Activated CD4-positive, alpha-beta T cell treated with anti-CD3 and anti-CD28 coated beads for 24 hours (primary cell): ENCODE measurements at places on chromosomes 12 and 14.

GRCh38 chr12:23349564-23349963, 599.9 kb downstream of the SOX5 start:
- no peak for DNase-seq

GRCh38 chr12:48292040-48292439, 58.7 kb downstream of the ZNF641 start:
- DNase-seq, result no peak

GRCh38 chr14:95361373-95362137, 41.8 kb upstream of the CLMN start:
- DNase-seq, result peak; percentile 28

- no peak for DNase-seq
Measured at GRCh38 chr14:74660167-74660566, 48.1 kb upstream of the LTBP2 start.

DNA sequence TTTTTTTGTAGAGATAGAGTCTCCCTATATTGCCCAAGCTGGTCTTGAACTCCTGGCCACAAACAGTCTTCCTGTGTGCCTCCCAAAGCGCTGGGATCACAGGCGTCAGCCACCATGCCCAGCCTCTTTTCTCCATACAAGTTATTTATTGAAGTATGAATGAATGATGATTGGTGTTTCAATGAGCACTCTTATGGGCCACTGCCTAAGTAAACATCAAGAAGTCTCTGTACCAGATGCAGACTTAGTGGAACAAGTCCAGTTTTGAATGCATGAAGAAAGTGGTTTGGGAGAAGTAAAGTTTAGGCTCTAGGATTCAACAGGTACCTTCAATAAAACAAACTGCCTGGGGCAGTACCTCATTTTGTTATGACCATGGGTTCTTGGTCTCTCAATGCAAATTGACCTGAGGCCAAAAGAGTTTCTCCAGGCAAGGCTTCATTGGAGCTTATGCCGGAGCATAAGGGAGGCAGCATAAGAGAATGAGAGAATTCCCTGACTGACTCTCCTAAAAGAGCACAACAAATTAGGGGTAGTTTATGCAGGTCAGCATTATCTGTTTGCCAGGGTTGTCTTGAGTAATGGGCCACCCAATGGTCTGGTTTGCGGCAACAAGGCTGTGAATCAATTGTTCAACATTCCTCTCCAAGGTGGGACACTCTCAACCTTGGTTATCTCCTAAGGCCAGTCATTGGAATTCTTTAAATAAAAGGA, 1.1 kb upstream of the GMFB start:
- DNase-seq, result no peak

DNA sequence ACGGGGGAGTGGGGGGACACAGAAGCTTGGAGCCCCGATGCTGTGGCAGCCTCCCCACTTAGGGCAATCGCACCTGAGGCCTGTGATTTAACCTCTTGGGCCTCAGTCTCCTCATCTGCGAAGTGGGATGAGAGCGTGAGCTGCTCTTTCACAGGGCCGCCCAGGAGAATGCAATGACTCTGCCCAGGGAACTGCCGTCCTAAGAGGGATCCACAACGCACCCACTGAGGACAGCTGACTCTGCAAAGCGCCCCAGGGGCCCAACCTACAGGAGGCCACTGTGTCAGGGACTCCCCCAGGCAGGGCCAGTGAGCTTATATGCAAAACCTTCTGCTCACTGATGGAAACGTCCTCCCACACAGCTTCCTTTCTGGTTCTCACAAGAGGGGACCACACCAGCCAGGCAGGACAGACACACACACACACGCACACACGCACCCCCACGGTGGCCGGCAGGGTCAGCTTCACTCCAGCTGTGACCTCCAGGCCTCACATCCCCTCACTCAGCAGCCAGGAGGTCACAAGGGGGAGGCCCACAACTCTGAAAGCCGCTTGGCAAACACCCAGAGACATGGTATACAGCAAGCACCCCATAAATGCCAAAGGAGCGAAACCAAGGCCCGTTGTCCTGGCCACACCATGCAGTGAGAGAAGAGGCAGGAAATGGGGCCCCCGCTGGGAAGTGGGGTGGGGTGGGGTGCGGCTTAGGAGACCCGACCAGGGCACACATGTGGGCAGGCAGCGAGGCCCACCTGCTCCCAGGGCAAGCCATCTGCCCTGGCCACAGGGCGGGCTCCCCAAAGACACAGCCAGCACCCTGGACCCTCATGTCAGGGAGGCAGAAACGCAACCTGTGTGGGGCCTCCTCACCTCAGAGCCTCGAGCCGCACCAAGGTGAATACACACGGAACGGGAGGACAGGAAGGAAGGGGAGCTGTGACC, 73.3 kb downstream of the NCOR2 start:
- peak; percentile 58 for DNase-seq
